Activated T-cell treated with anti-CD3 and anti-CD28 coated beads, Interleukin-2, amount 50 U/mL, for 4 hours (primary cell): ENCODE measurements at places on chromosomes 5 and 9.

GRCh38 chr9:112472996-112473395 is 13.6 kb upstream of the KIAA1958 start:
- no peak for DNase-seq

- DNase-seq = no peak
These were observed 115.7 kb downstream of the TRIO start for GRCh38 chr5:14258840-14259239.

- DNase-seq = no peak
These were observed 192.0 kb downstream of the MTRR start for GRCh38 chr5:8060953-8061429.

DNA sequence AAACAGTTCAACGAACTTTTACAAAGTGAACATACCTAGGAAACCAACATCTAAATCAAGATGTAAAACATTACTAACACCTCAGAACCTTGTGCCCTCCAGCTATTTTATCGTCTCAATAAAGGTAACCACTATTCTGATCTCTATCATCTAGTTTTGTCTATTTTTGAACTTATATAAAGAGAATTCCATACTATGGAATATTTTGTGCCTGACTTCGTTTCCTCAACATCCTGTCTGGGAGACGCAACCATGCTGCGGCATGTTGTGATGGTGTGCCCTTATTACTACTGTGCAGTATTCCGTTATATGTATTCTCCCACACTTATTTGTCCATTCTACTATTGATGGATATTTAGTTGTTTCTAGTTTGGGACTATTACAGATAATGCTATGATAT is 99.2 kb downstream of the NR6A1 start:
- no peak for DNase-seq

GRCh38 chr9:89534515-89535287 is 36.8 kb upstream of the SEMA4D start:
- no peak for DNase-seq

DNA sequence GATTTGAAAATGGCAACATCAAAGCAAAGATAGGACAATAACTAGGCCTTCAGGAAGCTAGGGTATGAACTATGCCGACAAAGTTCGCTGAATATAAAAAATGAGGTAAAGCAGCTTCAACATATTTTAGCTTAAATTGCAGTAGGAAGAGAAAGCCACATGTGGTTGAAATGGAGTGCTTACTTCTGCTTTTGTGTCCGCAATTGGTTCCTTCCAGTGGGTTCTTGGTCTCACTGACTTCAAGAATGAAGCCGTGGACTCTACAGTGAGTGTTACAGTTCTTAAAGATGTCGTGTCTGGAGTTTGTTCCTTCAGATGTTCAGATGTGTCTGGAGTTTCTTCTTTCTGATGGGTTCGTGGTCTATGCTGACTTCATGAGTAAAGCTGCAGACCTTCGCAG is 95.2 kb downstream of the APTX start:
- DNase-seq = no peak

GRCh38 chr5:1971944-1972343 is 89.2 kb upstream of the IRX4 start:
- no peak for DNase-seq
